ENCODE measurements at places on chromosomes 4 and X. TPM values are rescaled to one million over a fixed set of nuclear protein-coding genes. Genes with fewer than 3 reads are reported as not detected.

Gene IGFBP7
- 283 TPM for total RNA-seq

Gene MAGEE1
- total RNA-seq, result 4.8 TPM

Gene PCDH11X
- 0.01 TPM for total RNA-seq

Gene FAM9B
- total RNA-seq, result not detected

Gene UNC5C
- not detected for total RNA-seq

Gene SERPINA7
- total RNA-seq, result not detected

Gene RHOXF2
- total RNA-seq, result not detected

Gene SPANXN4
- not detected for total RNA-seq

Gene PDLIM3
- 0.16 TPM for total RNA-seq

Gene ARX
- 0.25 TPM for total RNA-seq

Gene NDNF
- total RNA-seq, result not detected

Gene GLRB
- total RNA-seq, result 1.00 TPM

Gene GSX2
- total RNA-seq, result not detected

Gene C4orf36
- total RNA-seq, result 1.6 TPM

Gene CXCL6
- not detected for total RNA-seq

Gene RHOXF1
- not detected for total RNA-seq

Gene DCAF12L2
- 0.06 TPM for total RNA-seq

Gene NDUFA1
- 295 TPM for total RNA-seq

Gene BMPR1B
- total RNA-seq, result 4.3 TPM

Gene DRP2
- total RNA-seq, result 0.18 TPM

Gene RIBC1
- total RNA-seq, result 0.85 TPM

Gene FGB
- total RNA-seq, result 16.1 TPM

Gene IL13RA2
- total RNA-seq, result 0.08 TPM

Gene ADAM29
- total RNA-seq, result not detected

Gene ETFDH
- total RNA-seq, result 5.2 TPM

Gene MND1
- total RNA-seq, result 11.6 TPM

Gene N4BP2
- total RNA-seq, result 2.6 TPM

Gene TIMM17B
- 117 TPM for total RNA-seq

Gene FGF5
- total RNA-seq, result 0.09 TPM

Gene RAB33A
- total RNA-seq, result 0.13 TPM

Gene EREG
- 9.5 TPM for total RNA-seq

Gene FTHL17
- total RNA-seq, result not detected

Gene ZNF182
- 3.4 TPM for total RNA-seq

Gene SSX2
- total RNA-seq, result not detected

Gene USP17L30
- total RNA-seq, result not detected

Data from A549 treated with AZD2906 at 1 μM for 4 hours (cell line).